ENCODE measurements at places on chromosomes 16 and 17.
A peak's percentile ranks its signal among the peaks of the same experiment; 100 is the strongest.

DNA sequence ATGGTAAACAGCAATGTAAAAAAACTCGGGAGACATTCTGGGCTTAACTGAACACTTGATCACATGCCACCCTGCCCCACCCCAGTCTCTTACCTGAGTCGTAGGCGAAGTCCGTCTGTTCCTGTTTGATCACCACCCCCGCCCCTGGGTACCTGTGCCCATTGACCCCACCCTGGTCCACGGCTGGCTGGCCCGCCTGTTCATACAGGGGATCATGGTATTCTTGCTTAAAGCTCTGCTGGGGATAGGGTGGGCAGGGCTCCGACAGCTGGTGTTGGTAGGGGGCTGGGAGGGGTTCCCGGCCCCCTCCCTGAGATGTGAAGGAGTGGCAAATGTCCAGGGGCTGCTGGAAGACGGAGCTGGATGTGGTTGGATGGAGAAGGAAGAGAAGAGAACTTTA, 13.6 kb downstream of the ETV4 start:
- no peak for DNase-seq

GRCh38 chr16:23060458-23061320, 88.6 kb downstream of the USP31 start:
- DNase-seq: peak; percentile 64

GRCh38 chr17:49312722-49313121, 49.3 kb downstream of the ZNF652 start:
- no peak for DNase-seq

GRCh38 chr17:19470530-19471261, 59.7 kb downstream of the RNF112 start:
- DNase-seq: peak; percentile 27

DNA sequence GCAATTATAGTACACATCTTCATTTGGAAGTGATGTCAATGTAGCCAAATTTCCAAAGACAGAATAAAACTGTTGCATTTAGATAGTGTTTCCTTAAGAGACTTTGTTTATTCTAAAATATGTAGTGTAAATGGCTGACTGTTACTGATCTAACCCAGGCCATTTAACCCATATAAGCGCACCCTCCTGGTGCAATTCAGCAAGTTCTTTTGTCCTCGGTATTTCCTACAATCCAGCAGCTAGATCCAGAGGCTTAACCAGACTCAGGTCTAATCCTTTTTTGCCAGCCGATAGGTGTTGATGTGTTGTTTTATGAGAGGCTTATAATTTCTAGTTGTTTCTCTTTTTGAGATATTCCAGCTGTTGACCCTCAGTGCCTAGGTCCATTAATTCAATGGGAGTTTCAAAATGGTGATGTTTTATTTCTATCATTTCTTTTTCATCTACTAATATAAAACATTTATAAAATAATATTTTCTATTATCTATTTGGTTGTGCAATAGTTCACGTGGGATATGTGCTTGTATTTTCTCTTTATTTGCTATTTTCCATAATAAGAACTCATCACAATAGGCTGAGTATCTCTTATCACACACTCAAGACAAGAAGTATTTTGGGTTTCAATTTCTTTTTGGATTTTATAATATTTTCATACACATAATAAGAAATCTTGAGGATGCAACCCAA, 14.5 kb downstream of the ABCA9 start:
- DNase-seq: no peak

DNA sequence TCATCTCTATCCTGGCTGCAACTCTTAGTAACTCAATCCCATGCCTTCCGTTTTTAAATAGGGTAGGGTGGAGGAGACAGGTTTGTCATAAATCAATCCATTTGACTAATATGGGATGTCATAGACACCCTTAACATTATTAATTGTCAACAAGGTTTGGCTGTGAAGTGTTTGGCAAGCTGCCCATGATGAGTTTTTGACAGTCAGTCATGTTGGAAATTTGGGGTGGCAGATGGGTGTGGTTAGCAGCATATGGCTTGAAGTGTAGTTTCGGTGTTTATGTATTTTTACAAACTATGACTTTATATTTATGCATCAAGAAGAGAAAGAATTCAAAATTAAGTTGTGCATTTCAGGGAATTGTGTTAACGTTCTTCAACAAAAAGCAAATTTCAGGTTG, 221.8 kb upstream of the CDH5 start:
- no peak for DNase-seq

- no peak for DNase-seq
Measured at GRCh38 chr16:48535831-48536613, 74.0 kb downstream of the N4BP1 start.

GRCh38 chr17:55420776-55421178, 858 bp downstream of the MMD start:
- no peak for DNase-seq

Data from COR-L47 (cell line).